Islet precursor cell (in vitro differentiated cells): ENCODE measurements at places on chromosomes 1 and 21.

DNA sequence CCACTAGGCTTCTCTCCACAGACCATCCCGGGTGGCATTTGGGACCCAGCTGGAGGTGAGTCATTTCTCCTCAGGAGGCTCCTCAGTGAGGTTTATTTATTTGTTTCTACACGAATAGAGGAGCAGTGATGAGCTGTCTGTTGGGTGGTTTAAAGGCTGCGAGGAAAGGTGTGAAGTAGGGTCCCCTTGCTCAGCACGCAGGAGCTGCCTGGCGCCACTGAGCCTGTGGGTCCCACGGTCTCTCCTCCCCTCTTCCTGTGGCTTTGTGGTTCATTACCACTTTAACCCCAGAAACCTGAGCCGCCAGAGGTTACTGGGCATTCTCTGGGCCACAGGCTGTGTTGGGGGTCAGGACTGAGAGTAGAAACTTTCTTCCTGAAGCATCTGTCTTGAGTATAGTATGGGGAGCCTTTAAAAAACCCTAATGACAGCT lies 39.9 kb downstream of the IL6R start:
- no peak for DNase-seq

GRCh38 chr1:77636864-77637263 lies 45.6 kb downstream of the ZZZ3 start:
- no peak for DNase-seq

- no peak for DNase-seq
These were observed 50.0 kb downstream of the CLIC4 start for GRCh38 chr1:24795236-24795635.

GRCh38 chr21:29904359-29905282 lies 35.2 kb downstream of the GRIK1 start:
- DNase-seq, result no peak

DNA sequence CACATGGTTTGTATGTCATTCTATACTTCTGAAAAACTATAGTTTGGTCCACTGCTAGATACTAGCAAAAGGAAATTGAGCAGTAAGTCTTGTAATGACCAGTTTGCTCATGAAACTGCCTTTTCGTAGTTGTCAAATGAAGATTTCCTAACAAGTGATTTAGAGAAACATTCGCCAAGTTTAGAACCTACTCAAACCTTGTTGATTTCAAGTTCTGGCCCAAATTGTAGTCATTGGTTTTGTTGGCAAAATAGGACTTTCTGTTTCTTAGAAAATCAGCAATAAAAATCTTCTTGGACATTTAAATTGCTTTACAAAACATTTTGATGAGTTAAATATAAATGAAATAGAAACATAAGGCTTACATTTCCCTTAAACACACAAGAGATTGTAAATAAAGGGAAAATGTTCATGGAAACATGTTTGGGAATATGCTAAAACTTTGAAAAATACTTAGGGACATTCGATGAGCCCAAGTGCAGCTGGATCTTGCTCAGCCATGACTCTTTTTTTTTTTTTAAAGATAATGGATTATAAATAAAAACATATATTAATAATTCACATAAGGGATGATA lies 178.5 kb upstream of the LYPLAL1 start:
- DNase-seq, result no peak

DNA sequence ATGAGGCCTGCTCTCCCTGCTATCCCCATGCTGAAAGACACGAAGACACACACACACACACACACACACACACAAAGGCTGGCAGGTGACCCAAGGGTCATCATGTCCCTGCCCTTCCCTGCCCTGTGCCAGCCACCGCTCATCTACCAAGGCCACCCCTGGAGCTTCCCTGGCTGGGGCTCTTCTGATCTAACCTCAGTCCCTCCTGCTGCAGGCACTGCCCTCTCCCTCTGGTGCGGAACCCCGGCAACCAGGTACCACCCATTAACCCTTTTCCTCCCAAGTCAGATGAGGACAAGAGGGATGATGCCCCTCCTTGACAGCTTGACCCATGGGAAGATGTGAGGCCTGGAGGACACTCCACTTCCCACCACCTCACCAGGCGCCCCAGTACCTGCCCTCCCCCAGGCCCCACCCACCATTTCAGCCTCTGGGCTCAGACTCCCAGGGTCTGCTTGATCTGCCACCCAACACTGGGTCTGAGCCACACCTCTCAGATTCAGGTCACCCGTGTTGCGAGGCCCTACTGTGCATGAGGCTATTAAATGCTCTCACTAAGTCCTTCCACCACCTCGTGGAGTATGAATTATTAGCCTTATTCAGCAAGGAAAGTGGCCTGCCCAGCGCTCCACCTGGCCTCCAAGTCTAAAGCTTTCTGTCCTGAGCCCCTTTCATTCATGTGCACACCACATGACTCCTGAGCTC lies 2.5 kb downstream of the SDC3 start:
- no peak for DNase-seq

DNA sequence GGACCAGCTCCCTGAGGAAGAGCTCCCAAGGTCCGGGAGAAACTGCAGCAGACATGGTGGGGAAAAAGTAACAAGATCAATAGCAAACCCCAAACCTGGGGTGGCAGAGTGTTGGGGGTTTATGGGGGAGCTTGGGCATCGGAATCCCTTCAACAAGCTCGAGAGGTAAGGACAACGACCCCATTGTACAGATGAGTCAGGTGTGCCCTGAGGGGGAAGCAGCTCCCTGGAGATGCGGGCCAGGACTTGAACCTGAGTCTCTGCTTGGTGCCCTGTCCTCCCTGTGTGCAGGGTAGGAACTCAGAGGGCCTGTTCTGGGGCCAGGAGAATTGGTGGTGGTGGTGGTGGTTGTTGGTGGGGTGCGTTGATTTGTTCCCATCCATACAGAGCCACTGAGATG lies 125.4 kb downstream of the PTPRU start:
- DNase-seq, result peak; percentile 22

DNA sequence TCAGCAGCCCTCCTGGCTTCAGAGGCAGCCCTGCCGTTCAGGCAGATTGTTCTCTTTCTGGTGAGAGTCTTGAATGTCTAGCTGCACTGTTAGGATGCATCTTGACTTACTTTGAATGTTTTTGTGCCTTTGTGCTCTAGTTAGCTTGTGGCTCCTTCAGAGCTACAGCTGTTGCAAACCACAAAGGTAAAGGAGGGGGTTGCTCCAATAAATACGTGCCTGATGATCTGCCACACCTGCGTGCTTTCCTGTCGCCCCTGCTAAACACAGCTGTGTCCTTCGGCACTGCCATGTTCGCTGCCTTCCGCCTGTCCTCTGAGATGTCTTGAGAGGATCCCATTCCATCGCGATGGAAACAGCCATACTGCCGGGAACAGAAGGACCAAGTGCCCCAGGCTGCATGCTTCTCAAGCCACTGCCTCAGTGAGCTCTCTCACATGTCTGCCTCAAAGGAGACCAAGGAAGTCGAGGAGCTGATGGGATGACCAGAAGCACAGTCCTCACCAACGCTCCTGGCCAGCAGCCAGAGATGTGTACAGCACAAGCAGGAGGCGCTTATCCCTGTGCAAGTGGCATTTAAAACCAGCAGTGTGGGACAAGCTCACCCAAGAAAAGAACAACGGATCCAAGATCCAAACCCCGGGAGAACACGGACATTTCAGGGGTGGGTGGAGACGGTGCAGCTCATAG lies 12.0 kb upstream of the SMIM12 start:
- DNase-seq, result no peak
